ENCODE measurements at places on chromosomes 5 and 9.

DNA sequence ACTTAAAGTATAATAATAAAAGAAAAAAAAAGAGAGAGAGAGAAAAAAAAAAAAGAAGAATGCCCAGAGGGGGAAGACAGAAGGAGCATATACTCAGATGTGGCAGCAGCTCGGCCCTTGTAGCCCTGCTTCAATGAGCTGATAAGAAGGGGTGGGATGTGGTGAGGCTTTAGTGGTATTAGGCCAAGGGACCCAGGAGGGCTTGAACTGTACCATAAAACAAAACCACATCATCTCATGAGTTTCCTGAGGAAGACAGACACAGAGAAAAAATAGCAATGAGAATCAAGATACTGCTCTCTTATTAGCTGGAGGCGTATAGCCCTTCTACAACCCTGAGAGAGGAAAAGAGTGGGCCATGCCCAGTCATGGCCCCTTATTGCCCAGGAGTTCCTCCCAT, 72.8 kb downstream of the SLC1A1 start:
- no peak for DNase-seq

DNA sequence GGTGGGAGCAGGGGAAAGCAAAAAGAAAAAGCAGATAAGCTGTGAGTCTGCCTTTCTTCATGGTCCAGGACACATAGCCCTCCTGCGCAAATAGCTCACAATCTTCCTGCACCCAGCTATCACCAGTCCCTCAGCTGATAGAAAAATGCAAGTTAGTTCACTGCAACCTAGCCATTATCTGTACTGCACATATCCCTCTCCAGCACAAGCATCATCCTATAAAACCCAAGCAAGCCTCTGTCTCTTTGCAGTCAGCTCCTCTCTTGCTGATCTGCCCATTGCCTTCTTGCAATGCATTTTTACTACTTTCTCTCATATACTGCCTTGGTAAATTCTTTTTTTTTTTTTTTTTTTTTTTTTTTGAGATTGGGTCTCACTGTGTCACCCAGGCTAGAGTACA, 20.0 kb upstream of the MSANTD3 start:
- no peak for DNase-seq

DNA sequence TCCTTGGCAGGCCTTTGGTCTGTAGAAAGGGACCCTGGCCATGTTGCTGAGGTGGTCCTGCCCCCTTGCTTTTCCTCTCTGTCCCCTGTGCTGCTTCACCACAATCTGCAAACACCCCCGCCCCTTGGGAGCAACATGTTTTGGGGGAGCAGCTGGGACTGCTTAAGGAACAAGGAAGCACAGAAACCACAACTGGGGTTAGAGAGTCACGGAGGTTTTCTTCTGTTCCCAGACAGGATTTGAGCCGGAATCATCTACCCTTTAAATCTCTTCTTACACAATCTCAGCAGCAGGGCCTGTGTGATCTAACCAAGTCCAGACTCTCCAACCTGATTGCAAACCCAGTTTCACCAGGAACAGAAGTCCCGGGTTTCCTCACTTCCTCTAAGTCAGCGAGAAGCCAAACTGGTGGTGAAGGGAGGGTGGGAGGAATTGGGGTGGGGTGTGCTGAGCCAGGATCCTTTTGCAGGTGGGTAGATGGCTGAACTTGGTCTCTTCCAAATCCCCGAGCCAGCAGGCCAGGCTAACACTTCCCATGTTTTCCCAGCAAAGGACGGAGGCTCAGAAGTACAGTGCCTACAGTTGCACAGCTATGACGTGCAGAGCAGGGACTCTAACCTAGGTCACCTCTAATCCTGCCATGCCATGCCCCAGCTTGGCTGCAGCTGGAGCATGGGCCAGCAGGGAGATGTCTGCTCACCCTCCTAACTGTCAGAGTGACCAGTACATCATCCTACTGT, 25.0 kb downstream of the SH3PXD2B start:
- peak; percentile 84 for DNase-seq

- no peak for DNase-seq
Measured at GRCh38 chr9:125536776-125537175, 170.2 kb downstream of the MAPKAP1 start.

- no peak for DNase-seq
Measured at GRCh38 chr5:90171466-90171865, 238.1 kb downstream of the CETN3 start.

- no peak for DNase-seq
Measured at GRCh38 chr9:92657296-92658094, 12.4 kb downstream of the IPPK start.

GRCh38 chr9:99478469-99479027, 256.5 kb downstream of the SEC61B start:
- no peak for DNase-seq

- no peak for DNase-seq
Measured at GRCh38 chr5:123571927-123572326, 60.0 kb downstream of the CSNK1G3 start.

GRCh38 chr5:16542236-16542635, 74.6 kb downstream of the RETREG1 start:
- DNase-seq = no peak

GRCh38 chr5:90680921-90681563, 122.4 kb downstream of the ADGRV1 start:
- no peak for DNase-seq

DNA sequence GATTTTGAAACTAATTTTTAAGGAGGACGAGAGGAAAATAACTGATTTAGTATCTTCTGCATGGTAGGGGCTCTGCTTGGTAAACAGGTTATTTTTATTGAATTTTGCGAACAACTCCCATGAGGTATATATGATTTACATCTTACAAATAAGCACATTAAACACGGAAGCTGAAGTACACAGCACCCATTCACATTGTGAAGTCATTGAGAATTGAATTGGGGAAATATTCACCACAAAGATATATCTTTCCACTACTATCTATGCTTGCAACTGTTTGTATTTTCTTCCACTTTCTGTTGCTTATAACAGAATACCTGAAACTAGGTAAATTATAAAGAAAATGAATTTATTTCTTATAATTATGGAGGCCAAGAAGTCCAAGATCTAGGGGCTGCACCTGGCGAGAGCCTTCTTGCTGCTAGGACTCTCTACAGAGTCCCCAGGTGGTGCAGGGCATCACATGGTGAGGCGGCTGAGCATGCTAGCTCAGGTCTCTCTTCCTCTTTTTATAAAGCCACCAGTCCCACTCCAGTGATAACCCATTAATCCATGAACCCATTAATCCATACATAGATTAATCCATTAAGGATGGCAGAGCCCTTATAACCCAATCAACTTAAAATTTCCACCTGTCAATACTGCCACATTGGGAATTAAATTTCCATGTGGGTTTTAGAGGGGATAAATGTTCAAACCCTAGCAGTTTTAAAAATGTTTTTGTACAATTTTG, 79.0 kb upstream of the ZNF608 start:
- no peak for DNase-seq

- DNase-seq = no peak
Measured at GRCh38 chr9:124444166-124444565, 6.1 kb upstream of the ADGRD2 start.

DNA sequence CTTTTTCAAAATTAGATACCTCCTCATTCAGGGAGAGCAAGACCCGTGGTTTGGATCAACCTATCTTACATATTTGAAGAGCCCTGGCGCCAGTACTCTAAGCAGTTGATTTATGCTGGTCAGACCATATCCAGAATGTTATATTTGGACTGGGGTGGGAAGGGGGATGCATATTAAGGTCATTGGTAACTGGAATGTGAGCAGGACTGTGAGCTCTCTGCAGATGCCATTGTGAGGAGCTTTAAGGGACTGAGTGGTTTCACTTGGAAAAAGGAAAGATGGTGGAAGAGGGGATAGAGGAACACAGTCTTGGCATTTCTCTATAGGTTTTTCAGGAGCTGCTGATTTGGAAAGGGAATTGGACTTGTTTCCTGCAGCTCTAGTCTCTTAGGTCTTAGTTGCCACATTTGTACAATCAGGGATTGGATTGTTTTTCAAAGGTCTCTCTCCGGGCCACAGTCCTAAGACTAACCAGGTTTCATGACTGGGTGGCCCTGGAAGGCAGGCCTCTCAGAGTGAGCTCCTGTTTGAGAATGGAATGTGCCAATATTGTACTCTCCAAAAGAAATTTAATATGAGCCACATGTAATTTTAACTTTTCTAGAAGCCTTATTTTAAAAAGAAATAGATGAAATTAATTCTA, 25.8 kb upstream of the F2R start:
- no peak for DNase-seq

All from GM04504 (cell line).